SJSA1 (cell line): ENCODE measurements at places on chromosomes 6 and 20. TPM values are rescaled to one million over a fixed set of nuclear protein-coding genes. Genes with fewer than 3 reads are reported as not detected.

DNA sequence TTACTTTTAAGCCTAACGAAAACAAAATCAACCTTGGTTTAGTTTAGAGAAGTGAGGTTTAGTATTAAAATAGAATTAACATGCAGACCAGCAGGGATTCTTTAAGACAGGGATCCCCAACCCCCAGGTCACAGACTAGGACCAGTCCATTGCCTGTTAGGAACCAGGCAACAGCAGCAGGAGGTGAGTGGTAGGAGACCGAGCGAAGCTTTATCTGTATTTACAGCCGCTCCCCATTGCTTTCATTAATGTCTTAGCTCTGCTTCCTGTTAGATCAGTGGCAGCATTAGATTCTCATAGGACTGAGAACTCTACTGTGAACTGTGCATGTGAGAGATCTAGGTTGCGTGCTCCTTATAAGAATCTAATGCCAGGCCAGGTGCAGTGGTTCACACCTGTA is 225.9 kb downstream of the NKAIN2 start:
- DNase-seq: no peak

DNA sequence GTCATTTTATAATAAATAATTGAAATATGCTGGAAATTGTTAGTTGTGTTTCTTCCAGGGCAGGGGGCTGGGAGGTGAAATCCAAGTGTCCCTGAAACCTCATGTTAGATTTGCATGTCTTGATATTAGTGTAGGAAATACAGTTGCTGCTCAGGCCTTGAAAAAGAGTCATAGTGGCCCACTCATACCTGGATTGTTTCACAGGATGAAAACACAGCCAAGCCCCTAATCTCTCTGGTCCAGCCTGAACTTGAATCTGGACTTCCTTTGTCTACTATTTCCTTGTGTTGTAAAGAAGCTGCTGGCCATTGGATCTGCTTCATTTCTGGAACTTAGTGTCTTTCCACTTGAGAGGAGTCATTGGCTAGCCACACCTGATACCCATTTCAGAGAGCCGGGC is 108.8 kb upstream of the JARID2 start:
- no peak for DNase-seq

ZMYND8 gene
- total RNA-seq: 6.0 and 13.5 TPM in 2 replicates

- no peak for DNase-seq
Measured at GRCh38 chr6:129183681-129184301, 300.9 kb downstream of the LAMA2 start.

PLCB4 gene
- 4.0 and 9.3 TPM in 2 replicates for total RNA-seq

DNA sequence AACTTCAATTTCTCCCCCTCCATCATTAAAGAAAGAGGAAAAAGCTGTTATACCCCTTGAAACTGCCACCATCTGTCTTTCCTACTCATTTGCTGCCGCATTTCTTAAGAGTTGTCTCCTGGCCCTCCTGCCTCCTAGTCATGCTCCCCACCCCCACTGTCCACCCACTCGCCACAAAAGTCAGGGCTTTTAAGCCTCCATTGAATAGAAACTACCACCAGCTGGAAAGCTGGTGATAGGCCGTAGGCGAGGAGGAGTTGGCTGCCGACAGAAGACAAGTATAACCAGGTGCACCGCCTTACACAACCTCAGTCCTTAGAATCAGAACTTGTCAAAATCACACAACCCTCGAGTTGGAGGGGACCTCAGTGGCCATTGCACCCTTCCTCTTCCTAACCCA is 67.6 kb downstream of the B3GAT2 start:
- no peak for DNase-seq

GRCh38 chr6:132511831-132512220 is 1.1 kb downstream of the STX7 start:
- DNase-seq: no peak

SGK2 gene
- not detected in 2 replicates for total RNA-seq

- DNase-seq: no peak
Measured at GRCh38 chr6:74939151-74939708, 266.6 kb downstream of the COL12A1 start.

GRCh38 chr6:31190488-31190887 is 20.0 kb upstream of the POU5F1 start:
- DNase-seq: no peak

CPNE1 gene
- total RNA-seq: 122 and 162 TPM in 2 replicates

TMC2 gene
- not detected in 2 replicates for total RNA-seq

DNA sequence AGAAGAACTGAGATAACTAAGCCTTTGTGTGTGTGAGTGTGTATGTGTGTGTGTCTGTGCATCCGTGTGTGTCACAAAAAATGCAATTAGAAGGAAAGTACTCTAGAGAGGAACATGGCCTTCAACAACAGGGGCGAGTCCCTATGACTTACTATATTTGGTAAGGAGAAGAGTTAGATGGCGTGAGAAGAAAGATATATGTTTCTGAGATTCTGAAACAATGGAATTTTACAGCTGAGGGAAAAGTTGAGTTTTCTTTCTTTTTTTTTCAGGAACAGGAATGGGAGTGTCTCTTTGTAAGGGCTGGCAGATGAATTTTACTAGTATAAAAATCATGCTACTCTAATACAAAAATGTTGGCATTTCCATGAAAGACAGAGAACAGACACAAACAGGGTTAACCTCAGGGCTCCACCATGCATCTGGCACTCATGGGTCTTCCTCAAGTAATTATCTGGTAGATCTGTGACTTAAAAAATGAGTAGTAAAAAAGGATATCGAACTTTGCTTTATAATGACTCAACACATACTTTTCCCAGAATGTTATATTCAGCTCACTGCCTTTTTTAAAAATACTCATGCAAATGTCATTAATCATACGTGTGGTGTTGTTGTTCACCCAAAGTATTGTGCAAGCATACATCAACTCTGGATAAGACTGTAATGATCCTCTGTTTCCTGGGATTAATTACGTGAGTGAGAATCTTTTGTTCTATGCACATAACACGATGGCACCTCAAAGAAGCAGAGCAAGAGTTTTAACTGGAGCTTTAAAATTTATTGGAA is 12.8 kb upstream of the SASH1 start:
- no peak for DNase-seq

ZNF165 gene
- 0.08 TPM in 1 of 2 replicates, not detected in the other for total RNA-seq

BMP7 gene
- total RNA-seq: not detected in 2 replicates

DNA sequence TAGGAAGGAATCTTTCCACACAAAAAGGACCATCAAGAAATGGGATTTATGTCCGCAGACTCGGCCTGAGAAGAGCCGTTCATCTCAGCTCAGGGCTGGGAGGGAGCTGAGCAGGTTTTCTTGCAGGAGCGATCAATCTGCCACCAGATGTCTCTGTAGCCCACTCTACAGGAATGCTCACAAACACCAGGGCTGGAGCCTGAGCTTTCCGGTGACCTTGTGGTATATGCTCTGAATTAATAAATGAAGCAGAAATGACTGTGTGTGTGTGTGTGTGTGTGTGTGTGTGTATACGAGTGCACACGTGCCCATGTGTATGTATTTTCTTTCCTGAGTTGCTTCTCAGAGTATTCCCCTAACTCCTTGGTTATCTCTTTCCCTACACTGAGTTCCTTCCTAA is 12.0 kb downstream of the CD83 start:
- DNase-seq: no peak

DNA sequence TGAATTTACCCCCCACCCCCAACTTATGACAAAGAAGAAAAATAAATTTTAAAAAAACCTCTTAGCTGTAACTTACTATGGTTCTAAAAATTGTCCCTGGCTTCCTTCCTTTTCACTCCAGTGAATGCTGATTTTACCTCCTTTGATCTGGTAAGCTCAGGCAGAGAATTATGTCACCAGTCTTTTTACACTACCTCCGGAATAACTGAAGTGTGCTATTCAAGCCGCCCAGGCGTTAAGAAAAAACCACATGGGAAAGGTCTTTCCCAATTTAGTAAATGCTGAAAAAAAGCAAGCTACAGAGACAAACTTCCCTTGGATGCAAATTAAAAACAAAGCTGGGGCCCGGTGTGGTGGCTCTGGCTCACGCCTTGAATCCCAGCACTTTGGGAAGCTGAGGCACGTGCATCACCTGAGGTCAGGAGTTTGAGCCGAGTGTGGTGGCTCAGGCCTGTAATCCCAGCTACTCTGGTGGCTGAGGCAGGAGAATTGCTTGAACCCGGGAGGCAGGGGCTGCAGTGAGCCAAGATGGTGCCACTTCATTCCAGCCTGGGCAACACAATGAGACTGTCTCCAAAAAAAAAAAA is 12.4 kb downstream of the SNX5 start:
- DNase-seq: no peak

HLA-DMB gene
- not detected in 2 replicates for total RNA-seq

DNA sequence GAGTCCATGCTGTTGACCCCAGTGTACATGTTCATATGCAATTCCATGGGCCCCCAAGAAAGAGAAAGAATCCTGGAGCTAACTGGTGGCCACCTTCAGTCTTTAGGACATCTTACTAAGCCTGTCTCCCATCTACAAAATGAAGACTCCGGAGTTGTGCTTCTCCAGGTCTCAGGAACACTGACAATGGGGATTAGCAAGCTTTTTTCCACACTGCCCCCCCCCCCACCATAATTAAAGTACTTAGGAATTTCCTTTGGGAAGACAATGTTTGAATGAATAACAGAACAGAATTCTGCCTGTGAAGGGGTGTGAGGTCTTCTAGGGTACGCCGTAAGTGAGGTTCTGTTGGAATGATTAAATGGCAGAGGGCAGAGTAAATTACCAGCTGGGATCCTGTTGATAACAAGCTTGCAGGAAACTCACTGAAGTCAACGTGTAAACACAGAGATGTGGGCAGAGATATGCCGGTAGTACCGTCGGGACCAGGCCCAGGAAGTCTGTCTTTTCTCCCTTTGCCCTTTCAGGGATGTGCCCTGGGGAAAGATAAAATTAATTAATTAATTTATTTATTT is 63.1 kb downstream of the ANKRD6 start:
- DNase-seq: no peak

GJA1 gene
- 103 and 164 TPM in 2 replicates for total RNA-seq

GRCh38 chr20:1430004-1430451 is 36.6 kb downstream of the NSFL1C start:
- DNase-seq: no peak

SLC17A4 gene
- not detected in 2 replicates for total RNA-seq

DNA sequence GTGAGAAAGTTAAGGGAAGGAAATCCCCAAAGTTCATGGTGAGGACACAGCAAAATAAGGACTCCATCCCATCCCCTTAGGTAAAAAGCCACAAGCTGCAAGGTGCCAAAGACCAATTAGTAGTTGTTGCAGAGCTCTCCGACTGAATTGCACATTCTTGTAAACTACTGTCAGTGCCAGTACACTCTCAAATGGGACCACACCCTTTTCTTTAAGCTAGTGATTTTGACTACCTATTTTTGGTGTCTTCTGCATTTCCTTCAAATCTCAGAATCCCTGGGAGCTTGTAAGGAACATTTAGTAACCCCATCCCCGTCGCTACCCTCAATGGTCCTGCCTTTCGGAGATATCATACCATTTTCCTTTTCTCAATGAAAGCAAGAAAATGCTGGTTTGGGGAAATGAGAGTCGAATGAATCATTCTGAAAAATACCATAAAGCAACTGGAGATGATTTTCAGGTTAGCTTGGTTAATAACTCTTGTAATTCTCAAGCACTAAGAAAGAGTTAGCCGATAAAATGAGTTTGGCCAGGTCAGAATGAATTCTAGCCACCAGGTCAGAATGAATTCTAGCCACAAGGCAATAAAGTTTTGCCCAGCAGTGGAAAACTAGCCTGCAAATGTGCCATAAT is 5.2 kb upstream of the HMGN3 start:
- no peak for DNase-seq

DNA sequence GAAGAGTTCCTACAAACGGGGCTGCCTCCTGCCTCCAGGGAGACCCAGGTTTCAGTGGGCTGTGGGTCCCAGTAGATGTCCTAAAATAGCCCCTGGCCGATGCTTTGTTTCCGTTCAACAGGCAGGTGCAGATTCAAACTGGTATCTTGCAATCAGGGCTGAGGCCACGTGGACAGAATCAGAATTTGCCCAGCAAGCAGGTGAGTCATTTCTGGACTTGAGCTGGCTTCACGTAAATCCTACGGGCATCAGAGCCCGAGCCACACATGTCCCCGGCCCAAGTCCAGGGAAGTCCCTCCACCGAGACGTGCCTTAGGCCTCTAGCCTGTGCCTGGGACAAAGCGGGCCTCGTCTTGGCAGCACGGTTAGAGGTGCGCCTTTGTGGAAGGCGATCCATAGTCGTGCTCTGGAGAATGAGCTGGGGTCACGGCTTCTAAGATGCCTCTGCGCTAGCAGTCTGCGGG is 101.6 kb upstream of the FRMD1 start:
- DNase-seq: no peak

DNA sequence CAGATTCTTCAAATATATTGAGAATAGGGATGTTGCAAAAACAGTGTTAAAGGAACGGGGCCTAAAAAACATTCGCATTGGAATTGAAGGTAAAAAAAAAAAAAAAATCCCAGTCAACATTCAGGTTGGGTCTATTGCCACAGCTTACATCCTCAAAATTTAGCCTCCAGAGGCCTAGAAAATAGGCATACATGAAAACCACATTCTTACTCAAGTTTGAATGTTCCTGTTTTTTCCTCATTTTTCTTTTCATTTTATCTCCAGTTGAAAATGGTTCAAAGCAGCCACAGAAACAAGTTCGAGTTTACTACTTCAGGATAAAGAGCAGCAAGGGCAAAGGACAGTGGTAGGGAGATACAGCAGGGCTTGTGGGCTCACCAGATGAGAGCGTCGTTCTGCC is 41.9 kb downstream of the KCTD20 start:
- DNase-seq: no peak

GRCh38 chr6:111926731-111927302 is 53.6 kb upstream of the FYN start:
- DNase-seq: no peak

COL11A2 gene
- total RNA-seq: 0.32 TPM in 1 of 2 replicates, not detected in the other

GRCh38 chr6:47165918-47166317 is 123.8 kb upstream of the ADGRF1 start:
- no peak for DNase-seq

DNA sequence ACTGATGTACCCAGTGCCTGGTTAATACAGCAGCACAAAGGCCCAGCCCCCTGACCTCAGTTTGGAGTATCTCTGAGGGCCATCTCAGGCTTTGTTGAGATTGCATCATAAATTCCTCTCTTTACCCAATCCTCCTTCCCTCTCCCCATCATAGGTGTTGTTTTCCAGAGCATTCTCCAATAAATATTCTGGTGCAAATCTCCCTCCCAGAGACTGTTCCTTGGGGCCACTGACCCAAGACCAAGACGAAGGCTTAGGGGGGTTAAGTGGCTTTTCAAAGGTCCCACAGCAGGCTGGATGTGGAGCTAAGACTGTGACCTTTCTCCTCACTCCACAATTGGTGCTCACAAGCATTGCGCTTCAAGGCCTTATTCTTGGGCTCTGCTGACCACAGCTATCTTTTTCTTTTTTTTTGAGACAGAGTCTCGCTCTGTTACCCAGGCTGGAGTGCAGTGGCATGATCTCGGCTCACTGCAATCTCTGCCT is 72.4 kb upstream of the ZMYND8 start:
- no peak for DNase-seq

- no peak for DNase-seq
Measured at GRCh38 chr20:6269168-6269873, 146.5 kb upstream of the FERMT1 start.

DNA sequence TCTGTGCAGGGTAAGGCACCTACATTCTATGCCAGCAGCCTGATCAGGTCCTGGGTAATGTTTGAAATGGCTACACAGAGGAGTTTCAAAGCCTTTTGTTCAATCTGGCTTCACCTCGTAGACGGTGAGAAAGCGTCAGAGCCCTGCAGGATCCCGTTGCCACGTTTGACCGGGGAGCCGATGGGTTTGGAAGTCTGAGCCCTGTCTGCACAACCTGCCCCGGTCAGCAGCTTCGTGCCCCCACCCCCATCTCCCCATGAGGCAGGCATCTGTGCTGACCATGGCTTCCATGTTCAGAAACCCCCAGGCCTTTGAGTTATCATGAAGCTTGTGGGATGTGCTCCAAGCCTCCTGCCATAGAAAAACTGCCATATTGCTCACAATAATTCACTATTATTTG is 63.9 kb downstream of the PTPN1 start:
- no peak for DNase-seq
